Activated CD4-positive, CD25-positive, alpha-beta regulatory T cell (primary cell): ENCODE measurements at places on chromosomes 7 and 10.

DNA sequence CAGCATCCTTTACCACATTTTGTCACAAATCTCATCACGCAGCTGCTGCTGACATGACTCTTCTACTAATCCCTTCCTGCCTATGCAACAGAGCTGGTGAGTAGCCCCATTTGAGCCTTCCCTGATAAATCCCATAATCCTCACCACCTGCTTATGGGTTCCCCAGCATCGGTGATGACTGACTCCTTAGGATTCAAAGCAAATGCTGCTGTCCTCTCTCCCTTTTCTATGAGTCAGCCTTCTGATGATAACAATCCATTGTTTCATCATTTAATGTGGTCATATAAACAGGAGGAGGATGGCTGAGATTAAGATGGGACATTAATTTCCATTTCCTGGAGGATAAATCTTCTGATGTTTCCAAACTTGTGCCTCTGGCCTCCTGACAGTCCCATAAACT is 73.4 kb downstream of the SORCS1 start:
- no peak for DNase-seq

- DNase-seq = no peak
Measured at GRCh38 chr7:24847754-24848153, 90.5 kb upstream of the GSDME start.

DNA sequence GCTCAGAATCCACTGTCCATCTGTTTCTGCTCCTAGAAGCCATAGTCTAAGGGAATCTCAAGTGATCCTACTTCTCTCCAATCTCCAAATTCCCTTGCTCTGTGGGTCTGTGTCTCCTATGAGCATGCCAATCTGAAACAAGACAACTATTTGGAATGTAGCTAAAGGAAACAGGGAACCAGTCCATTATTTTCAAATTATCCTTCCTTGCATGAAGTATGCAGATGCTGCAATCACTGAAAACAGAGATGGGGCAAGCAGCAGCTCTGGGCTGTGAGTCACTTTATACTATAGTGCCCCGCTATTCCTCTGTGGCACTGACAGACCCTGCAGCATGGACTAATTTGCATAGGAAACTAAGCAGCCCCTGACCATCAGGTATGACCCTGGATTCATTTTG is 76.9 kb upstream of the PRSS58 start:
- DNase-seq = no peak

DNA sequence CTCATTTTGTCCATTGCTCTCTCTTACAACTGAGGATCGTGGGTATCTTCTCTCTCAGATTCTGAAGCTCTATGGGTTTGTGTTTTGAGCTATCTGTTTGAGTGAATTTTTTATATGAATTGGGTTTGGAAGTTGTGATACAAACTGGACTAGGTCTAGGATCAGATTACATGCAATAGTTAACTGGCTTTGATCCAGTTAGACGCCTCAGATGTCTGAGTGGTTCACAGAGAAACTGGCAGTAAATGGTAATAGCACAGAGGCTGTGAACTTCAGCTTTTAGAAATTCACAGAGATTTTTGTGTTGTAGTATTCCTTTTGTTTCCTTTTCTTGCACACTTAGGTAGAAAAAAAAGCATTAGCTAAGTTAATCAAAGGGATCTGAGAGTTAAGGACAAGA is 12.7 kb upstream of the DNMBP start:
- DNase-seq = no peak

GRCh38 chr7:159193543-159194090 is 49.0 kb upstream of the VIPR2 start:
- no peak for DNase-seq

DNA sequence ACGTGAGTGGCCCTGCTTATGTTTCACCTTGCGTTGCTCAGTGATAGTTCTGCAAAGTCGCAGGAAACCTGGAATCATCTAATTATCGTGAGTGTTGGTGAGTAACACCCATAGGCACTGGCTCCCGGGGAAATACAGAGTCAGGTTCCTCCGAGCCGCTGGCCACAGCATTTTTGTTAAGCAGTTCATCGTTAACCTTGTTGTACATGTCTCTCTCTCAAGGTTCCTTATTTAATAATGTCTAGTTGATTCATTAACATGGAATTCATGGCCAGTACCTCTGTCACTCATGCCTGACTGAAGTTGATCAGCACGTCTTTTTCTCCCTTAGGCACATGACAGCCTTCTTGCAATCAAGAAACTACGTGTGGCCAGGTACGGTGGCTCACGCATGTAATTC is 3.1 kb upstream of the ZFAND2A start:
- no peak for DNase-seq

- DNase-seq = peak; percentile 65
Measured at GRCh38 chr7:134750083-134751062, 29.1 kb upstream of the CALD1 start.

DNA sequence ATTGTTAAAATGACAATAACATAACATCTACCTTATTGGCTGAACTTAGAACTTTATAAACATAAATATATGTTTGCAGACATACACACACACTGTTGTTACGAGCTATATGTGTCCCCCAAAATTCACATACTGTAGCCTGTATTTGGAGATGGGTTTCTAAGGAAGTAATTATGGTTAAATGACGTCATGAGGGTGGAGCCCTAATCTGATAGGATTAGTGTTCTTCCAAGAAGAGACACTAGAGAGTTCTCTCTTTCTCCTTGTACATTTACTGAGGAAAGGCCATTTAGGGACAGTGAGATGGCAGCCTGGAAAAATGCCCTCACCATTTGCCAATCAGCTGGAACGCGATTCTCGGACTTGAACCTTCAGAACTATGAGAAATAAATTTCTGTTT is 211.7 kb downstream of the SUGCT start:
- DNase-seq = no peak

DNA sequence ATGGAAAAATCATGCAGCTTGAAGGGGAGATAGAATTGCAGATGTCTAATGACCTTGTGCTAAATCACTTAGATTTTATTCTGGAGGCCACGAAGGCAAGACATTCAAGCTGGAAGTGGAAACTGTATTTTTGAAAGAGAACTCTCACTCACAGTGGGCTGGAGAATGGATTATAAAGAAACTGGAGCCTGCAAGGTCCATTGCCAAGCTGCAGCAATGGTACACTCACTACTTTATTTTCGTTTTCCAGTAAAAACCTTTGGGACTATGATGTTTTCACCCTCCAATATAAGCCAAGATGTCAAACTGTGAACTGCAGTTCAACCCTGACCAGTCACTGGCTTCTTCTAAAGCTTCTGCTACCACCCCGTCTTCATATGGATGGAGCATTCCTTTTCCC is 62.0 kb downstream of the SKIDA1 start:
- no peak for DNase-seq

- no peak for DNase-seq
Measured at GRCh38 chr10:131387018-131387529, 75.6 kb upstream of the TCERG1L start.

DNA sequence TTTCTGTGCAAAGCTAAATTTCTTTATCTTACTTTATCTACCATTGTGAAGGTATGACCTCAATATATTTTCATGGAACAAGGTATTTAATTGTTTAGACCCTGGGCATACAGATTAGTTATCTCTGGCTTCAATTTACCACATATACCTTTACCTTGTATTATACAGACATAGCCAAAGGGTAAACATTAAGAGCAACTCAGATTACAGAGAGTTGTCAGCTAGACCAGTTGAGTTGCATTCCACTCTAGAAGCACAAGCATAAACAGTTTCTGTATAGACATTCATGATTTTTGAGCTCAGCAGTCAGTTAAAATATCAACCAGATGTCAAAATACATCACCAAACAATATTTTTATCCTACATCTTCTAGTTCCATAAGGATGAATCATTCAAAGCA is 857.3 kb upstream of the ZWINT start:
- no peak for DNase-seq

- no peak for DNase-seq
Measured at GRCh38 chr7:108226816-108227299, 96.7 kb upstream of the LAMB4 start.

DNA sequence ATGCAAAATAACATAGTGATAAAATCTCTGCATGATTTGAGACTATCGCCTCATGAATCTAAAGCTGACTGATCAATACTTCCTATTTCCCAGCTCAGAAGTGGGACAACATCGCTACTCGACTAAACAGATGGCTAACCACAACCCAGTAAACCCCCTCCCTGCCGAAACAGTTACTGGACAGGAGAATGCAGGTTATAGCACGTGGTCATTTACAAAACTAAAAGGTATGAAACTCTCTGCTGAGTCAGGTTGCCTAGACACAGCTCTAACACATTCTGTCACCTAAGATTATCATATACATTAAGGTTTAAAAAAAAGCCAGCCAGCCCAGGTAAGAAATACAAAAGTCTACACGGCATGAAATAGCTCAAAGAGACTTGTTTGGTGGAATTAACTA is 64.0 kb downstream of the CTBP2 start:
- no peak for DNase-seq

DNA sequence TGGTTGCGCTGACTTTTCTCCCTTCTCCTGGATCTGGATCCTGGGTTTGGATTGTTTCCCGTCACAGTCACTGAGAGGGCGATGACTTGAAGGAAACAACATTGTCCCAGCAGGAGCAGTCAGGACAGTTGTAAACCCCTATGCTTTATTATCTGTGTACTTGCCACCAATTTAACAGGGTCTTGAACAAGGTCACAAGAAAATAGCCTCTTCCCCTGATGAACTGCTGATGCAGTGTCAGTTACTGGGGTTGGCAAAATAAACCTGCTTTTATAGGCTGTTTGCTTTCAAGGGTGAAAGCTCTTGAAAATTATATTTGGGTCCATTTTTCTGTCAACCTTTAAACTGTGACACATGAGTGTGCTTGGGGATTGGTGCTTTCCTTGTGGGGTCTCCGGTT is 238.9 kb downstream of the ACTR3B start:
- no peak for DNase-seq

GRCh38 chr10:74651565-74651964 is 174.8 kb upstream of the KAT6B start:
- DNase-seq = no peak

DNA sequence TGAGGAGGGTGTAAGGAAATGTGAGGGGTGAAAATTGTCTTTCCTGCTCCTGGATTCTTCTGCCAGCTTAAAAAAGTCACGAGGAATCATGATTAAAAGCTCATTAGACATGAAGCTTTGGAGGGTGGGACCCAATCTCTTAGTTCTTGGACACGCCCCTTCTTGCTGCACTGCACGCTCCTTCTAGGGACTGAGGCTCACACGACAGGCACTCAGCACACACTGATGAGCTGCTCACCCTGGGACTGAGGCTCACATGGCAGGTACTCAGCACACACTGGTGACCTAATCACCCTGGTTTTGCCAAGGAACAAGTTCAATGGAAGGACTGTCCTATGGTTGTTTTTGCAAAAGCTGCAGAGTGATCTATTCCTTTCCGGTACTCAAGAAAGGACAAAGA is 65.8 kb upstream of the ELMO1 start:
- DNase-seq = no peak

- no peak for DNase-seq
Measured at GRCh38 chr7:123003539-123004126, 8.1 kb upstream of the TAS2R16 start.

- no peak for DNase-seq
Measured at GRCh38 chr10:13349463-13350274, 1.6 kb upstream of the SEPHS1 start.

GRCh38 chr7:108129018-108129965 is 869 bp downstream of the LAMB4 start:
- DNase-seq = no peak

- no peak for DNase-seq
Measured at GRCh38 chr10:116055252-116055916, 217.6 kb downstream of the GFRA1 start.

DNA sequence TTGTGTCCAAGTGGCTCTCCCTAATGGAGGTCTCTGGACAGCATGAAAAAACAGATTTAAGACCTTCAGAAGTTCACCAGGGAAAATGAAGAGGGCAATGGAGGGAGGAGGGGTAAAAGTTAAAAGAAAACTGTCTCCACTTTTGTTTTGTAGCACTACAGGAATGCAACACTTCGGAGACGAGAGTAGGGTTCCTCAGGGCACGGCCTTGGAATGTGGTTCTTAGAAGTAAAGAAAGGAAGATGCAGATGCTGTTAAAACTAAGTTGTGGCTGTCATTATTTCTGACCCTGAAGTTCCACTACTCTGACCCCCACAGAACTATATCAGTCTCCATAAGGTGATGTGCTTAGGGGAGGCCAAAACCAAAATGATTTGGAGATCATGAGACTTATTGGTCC is 335.1 kb downstream of the XPNPEP1 start:
- no peak for DNase-seq

DNA sequence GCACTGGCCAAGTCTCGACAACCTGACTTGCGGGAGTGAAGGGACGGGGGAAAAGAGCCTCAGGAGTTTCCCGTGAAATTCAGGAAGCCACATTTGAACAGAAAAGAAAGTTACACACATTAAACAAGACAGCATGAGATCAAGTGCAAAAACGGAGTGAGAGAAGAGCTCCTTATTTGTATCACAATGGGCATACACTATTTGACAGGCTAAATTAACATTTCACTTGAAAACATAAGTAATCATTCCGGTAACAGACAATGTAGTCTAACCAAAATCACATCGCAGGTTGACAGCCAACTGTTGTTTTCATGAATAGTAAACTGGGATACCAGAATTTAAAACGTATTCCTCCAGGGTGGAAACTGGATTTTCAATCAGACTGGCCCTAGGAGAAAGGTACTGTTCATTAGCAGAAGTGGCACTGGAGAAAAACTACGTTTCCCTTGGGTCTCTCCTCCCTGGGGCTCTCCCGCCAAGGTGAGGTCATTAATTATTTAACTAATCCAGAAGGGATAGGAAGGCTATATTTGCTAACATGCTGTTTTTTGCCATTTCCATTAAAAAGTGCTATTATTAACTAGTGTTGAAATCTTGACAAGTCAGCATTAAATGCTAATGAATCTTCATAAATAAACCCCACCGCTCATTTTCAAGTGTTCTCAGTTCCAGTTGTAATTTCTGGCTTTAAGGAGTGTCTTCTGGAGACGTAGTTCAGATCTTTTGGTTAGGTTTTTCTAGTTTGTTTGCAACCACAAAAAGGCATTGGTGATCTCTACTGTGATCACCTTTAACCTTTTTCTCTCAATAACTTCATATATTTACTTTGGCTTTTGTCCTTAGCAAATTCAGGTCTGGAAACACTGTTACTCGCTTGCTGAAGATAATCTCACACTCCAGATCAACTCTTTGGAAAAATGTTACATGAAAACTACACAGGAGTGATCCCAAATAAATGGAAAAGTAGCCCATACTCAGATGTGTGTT is 25.1 kb downstream of the RHEB start:
- no peak for DNase-seq

DNA sequence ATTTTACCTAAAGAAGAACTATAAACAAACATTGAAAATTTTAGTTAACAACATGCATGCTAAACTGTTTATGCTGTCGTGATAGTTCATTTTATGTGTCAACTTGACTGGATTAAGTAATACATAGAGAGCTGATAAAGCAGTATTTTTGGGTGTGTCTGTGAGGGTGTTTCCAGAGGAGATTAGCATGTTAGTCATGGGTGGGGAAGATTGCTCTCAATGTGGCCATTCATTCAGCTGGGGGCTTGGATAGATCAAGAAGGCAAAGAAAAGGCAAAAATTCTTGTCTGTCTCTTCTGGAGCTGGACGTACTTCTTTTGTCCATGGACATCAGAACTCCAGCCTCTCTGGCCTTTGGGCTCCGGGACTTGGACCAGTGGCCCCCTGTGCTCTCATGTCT is 172.9 kb upstream of the SEMA3E start:
- no peak for DNase-seq
